ENCODE measurements at places on chromosomes 1 and 21.

DNA sequence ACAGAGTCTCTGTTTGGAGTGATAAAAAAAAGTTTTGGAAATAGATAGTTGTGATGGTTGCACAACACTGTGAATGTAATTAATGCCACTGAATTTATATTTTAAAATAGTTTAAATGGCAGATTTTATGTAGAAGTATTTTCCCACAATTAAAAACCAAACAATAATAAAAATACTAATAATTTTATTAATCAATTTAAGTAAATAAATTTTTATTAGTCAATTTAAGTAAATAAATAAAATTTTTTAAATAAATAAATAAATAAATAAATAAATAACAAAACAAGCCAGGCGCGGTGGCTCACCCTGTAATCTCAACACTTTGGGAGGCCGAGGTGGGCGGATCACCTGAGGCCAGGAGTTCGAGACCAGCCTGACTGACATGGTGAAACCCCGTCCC is 4.9 kb upstream of the KDF1 start:
- no peak for DNase-seq

DNA sequence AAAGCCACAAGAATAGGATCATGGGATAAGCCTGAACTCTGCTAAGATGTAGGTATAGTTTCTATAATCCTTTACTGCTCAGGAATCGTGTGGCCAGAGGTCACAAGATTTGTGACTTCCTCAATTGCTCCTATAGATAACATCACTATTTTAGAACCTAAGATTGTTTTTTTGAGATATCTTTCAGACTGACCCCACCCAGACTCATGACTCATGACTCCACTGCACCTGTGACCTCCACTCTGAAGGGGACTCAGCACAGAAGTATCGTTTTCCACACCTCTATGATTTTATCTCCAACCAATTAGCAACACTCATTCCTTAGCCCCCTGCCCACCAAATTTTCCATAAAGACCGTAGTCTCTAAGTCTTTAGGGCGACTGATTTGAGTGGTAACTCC is 124.5 kb upstream of the KCNK1 start:
- DNase-seq: no peak

DNA sequence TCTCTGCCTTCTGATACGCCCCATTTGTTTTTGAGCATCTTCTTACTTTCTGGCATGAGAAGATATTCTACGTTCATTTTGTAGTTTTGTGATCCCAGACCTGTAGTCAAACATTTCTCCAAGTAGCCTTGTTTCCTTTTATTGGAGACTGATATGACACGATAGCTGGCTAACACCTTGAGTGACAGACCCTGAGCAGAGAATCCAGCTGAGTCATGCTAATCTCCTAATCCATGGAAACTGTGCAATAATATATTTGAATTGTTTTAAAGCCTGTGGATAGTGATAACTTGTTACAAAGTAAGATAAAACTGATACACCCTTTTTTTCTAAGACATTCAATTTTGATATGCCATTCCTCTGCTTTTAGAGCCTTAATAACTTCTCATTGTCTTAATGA is 1.2 kb upstream of the IFI44L start:
- no peak for DNase-seq

- no peak for DNase-seq
These were observed 19.8 kb upstream of the UCK2 start for GRCh38 chr1:165807613-165808012.

GRCh38 chr1:22547186-22547817 is 16.0 kb upstream of the EPHA8 start:
- DNase-seq: no peak

DNA sequence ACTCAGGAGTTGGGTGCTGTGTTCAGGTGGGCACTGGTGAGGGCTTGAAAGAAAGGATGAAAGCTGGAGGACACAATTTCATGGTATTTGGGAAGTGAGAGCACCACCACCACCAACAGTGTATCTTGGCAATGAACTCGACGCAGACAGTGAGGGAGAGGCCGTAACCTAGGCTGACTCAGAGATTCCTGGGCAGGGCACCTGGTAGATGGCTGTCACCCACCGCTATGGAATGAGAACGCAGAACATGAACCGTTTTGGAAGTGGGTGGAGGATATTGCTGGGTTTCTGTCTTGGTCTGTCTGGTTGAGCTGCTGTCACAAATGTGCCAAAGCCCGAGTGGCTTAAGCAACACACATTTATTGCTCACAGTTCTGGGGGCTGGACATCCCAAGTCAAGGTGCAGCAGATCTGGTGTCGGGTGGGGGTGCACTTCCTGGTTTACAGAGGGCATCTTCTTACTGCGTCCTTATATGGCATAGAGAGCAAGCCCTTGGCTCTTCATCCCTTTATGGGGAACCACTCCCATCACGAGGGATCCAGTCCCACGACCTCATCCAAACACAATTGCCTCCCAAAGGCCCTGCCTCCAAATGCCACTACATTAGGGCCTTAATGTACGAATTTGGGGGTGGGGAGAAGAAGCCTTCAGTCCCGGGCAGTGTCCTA is 246.3 kb downstream of the SIPA1L2 start:
- no peak for DNase-seq

GRCh38 chr1:166170726-166171125 is 3.9 kb upstream of the FAM78B start:
- no peak for DNase-seq

DNA sequence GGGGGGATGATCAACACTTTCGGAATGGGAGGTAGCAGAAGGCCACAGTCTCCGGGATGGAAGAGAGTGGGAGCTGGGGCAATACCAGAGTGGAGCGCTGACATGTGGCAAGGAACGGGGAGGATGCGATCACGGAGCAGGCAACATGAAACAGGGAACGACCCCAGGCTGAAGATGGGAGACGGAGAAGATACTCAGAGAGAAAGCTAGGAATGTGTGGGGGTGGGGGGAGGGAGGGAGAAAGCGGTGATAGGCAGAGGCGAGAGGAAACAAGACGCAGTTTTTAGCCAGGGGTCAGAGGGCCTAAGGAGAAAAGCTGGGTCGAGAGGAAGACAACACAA is 577 bp downstream of the RAB3GAP2 start:
- peak; percentile 7 for DNase-seq

DNA sequence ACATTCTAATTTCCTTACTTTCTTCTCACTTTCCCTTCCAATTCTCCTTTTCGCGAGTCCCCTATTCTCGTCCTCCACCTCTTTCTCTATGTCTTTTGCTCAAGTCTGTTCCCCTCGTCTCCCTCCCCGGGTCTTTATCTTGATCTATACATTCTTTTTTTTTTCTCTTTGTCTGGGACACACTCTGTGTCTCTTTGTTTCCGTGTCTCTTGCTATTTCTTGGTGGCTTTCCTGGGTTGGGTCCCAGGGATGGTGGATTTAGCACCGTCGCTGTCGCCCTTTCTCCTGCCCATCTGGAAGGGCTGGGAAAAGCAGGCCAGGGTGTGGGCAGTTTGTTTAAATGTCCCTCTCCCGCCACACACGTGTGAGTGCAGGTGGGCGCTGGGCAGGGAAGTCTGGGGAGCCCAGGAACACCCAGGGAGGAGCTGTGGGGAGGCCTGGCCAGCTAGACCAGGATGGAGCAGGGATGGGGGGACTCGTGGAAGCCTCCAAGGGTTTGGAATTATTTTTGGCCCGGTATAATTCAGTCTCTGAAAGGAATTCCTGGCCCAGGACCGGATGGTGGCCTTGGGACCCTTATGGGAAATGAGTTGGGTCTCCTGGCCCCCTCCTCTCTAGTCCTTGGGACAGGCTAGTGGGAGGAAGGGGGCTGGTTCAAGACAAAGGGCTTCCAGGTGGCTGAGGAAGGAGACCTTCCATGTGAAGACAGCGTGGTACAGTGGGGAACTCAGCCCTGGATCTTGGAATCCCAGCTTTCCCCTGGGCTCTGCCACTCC is 9.5 kb upstream of the ID3 start:
- no peak for DNase-seq

- DNase-seq: no peak
These were observed 86.2 kb downstream of the TEX35 start for GRCh38 chr1:178599087-178599486.

GRCh38 chr1:214739621-214740238 is 136.7 kb downstream of the CENPF start:
- no peak for DNase-seq

DNA sequence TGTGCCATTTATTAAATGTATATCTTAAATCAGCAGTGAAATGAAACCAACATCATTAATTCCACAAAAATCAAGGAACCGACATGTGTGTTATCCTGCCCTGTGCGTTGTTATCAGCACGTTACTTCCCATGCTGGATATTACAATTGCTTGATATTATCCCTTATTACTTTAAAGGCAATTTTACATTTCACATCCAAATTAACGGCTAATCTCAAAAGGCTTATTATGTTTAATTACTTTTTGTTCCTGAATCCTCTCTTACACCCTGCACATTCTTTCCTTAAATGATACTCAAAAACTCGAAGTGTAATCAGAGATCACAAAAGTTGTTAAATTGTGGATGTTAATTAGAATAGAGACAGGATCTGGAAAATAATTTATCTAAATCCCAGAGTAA is 167.9 kb downstream of the DAB1 start:
- no peak for DNase-seq

GRCh38 chr1:212485913-212486618 is 53.3 kb downstream of the NENF start:
- peak; percentile 79 for DNase-seq

DNA sequence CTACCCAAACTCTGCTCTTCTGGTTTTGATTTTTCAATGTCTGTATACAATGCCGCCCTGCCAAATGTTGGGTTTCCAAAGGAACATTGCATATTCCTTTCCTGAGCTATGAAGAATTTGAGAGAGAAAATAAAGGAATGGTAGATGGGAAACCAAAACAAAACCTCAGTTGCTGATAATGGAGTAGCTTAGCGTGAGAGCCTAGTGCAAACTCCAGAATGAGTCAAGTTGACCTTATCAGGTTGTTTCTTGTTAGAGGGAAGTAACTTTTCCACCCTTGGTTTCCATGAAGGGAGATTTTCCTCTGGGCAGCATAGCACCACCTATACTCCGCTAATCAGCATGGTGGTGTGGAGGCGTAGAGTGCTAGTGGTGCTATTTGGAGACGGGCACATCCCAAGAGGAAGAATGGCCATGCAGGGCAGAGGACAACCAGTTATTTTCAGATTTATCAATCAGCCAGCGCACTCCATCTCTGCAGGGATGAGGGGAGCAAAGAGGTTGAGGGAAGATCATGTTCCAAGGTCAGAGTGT is 51.6 kb downstream of the BACH1 start:
- DNase-seq: no peak

GRCh38 chr1:197876894-197877293 is 25.5 kb upstream of the C1orf53 start:
- DNase-seq: no peak

DNA sequence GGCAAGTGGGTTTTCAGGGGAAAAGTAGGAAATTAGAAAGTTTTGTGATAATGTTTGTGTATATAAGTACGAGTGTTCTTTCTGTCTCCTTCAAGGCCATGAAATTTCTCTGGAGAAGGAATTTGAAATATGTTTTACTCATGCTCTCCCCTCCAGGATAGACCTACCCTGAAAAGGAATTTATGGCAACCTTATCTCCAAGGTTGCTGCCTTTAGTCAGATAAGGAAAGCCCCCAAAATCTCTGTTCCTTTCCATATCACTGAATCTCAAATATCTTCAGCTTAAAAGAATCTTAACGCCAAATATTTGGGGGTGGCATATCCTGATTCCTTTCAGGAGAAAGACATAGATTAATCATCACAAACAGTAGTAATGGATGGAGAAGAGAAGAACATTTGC is 499 bp upstream of the C4BPB start:
- DNase-seq: no peak

- DNase-seq: no peak
These were observed 36.9 kb upstream of the EDEM3 start for GRCh38 chr1:184791550-184791900.

DNA sequence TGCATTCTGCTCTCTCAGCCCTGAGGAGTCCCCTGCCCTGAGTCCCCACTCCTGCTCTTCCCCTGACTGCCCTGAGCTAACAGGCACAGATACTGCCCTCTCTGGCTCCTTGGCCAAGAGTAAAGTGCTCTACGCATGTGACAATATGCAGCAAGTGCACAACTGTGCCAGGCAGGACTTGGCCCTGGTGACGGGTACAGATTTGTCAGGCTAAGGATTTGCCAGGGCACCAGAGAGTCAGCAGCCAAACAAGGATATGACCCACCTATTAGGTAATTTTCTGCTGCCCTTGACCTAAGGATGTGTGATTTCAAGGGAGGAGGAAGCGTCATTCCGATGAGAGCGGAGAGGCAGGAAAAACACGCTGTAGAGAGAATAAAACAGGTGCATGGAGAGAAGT is 339.0 kb downstream of the PTPRU start:
- DNase-seq: no peak

- DNase-seq: no peak
These were observed 180.8 kb downstream of the RPS6KC1 start for GRCh38 chr1:213231795-213232231.

DNA sequence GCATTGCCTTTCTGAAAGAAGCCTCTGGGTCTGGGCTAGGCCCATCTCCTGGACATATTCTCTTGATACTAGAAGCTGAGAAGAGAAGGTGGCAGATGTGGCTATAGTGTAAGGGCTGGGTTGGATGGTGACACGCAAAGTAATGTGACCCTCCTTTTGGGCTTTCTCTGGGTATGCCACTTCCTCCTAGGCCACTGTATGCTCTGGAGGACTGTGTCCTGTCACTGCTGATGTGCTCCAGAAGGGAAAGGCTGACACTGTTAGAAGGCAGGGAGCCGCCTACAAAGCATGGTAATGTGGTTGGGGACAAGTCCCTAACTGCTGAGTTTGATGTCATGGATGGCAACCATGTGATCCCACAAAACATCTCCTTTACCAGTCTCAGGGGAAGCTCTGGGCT is 112.1 kb downstream of the BCAR3 start:
- DNase-seq: no peak

DNA sequence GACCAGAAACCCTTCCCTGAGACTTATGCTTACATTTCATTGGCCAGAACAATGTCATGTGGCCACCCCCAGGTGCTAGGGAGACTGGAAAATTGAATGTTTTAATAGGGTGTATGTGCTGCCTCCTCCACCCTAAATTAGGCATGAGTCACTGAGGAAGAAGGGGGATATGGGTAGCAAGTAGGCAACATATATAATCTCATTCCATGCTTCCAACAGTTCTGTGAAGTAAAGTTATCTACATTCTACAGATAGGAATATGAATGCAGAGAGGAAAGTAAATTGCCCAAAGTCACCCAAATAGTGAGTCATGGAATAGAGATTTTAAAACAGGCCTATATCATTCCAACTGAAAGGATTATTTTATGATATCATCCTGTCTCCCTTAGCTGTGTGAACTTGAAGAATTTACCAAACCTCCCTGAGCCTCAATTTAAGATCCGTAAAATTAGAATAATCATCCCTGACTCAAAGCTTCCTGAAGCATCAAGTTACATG is 168.6 kb upstream of the FGGY start:
- no peak for DNase-seq

- DNase-seq: peak; percentile 36
These were observed at the start of gene GNG4 for GRCh38 chr1:235649368-235650163. TSS of gene GNG4 (minus strand) at chr1:235649784. CDS start at chr1:235583838, 65,946 bp downstream.

DNA sequence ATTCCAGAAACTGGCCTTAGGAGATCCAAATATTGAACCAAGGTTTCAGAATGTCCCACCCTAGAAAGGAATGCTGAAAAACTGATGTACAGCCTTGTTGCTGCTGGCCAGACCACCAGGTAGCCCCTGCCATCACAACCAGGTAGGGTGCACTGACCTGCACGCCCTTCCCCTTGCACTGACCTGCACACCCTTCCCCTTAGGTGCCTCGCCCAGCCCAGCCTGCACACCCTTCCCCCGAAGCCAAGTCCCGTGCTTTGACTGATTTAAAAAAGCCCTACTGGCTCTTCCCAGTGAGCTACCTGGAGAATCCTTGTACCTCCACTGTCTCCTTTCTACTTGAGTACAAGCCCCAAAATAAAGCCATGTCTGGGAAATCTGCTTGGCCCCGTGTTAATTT is 26.3 kb upstream of the C1orf198 start:
- no peak for DNase-seq

- no peak for DNase-seq
These were observed at the start of gene S100B for GRCh38 chr21:46604975-46605766. TSS of gene S100B (minus strand) at chr21:46605082. CDS start at chr21:46602415, 2,667 bp downstream.
